GM12891 (cell line): ENCODE measurements at places on chromosomes 5 and 9.

GRCh38 chr5:74864823-74865222 lies 1.4 kb downstream of the FAM169A start:
- no peak for DNase-seq

DNA sequence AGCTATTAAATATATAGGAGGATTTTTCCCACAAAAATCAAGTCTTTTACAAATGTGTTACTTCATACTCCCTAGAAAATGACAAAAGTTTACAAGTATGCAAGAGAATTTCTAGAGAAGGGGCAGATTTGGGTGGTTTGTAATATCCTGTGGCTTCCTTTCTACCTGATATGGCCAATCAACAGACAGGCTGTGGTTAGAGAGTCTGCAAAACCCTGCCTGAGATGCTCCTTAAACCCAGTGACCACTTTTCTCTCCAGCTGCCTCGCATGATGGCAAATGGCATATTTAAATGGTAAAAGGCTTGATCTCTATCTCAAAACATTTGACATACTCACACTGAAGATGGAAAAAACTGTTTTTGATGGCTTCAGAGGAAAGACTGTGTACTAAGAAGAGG lies 550.1 kb upstream of the ZNF462 start:
- no peak for DNase-seq

DNA sequence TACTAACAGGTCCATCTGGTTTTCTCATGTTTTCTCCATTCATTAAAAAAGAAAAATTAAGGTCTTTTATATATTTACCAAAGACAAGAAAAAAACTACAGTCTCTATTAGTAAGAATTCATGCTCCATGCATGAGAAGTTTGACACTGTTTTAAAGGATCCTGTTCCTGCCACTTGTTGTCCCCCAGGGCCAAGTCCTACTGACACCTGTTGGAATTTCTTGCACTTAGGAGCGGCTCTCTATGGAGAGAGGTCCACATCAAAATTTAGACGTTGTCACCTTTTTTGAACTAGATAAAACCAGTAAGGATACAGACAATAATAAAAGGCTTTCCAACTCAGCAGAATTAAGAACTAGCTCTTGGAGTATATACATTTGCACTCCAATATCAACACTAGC lies 42.3 kb downstream of the PWWP2A start:
- DNase-seq: no peak

- DNase-seq: no peak
Measured at GRCh38 chr9:126862104-126862761, 1.8 kb downstream of the ZBTB34 start.

GRCh38 chr5:60842871-60843385 lies 1.1 kb downstream of the ELOVL7 start:
- DNase-seq: no peak

- DNase-seq: no peak
Measured at GRCh38 chr9:98943682-98944056, at the start of gene COL15A1. Gene COL15A1, plus strand, starts transcription at chr9:98943907. Its CDS starts 155 bp downstream, at chr9:98944062.

GRCh38 chr5:147920420-147921030 lies 14.2 kb upstream of the C5orf46 start:
- DNase-seq: no peak

- DNase-seq: peak; percentile 37
Measured at GRCh38 chr9:92763721-92764380, 782 bp downstream of the BICD2 start.

DNA sequence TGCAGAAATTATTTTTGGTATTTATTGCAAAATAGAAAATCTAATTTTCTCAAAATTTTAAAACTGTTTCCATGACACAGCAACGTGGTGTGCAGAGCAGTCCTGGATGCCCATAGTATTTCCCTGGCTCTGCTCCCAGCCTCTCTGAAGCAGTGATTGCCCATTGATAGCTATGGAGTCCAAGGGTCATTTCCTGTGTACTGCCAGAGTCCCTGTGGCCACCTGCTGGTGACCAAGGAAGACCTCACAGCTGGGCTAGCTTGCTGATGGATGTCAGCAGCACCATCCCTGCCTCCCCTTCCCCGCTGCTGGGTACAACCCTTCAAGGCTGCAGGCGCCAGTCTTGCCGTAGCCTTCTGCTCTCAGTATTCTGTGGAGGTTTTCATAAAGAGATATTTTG lies 184.1 kb downstream of the DIRAS2 start:
- DNase-seq: no peak

- DNase-seq: no peak
Measured at GRCh38 chr9:137986268-137987099, 108.9 kb downstream of the CACNA1B start.

DNA sequence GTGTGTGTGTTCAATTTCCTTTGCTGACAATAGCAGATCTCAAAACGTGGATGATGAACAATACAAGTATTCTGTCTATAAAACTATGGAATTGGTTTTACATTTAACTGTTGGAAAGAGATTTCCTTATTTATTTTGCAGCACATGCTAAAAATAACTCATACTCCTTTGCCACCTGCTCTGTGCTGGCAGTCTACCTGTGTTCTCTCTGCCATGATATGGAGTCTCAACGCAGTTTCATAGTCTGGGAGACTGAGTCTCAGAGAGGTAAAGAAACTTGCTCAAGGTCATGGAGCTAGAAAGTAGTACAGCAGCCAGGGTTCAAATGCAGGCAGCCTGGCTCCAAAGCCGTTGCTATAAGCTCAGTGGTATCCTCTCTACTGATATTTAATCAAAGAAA lies 466.0 kb upstream of the DAP start:
- DNase-seq: no peak

DNA sequence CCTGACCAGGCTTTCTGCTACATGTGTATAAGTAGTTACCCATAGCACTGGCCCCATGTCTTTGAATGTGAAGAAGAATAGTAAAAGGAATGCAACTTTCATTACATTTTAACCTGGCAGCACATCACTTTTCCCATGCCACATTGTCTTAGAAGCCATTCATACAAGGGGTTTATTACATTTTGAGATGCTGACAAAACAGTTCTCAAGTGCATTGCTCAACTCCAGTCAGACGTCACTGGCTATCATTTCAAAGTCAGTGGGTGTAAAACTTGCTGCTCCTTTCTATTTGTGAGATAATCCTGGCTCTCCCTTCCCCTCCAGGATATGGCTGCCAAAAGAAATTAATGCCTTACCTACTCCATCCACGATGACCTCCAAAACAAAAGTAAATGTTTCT lies 97.0 kb upstream of the VCAN start:
- DNase-seq: no peak

DNA sequence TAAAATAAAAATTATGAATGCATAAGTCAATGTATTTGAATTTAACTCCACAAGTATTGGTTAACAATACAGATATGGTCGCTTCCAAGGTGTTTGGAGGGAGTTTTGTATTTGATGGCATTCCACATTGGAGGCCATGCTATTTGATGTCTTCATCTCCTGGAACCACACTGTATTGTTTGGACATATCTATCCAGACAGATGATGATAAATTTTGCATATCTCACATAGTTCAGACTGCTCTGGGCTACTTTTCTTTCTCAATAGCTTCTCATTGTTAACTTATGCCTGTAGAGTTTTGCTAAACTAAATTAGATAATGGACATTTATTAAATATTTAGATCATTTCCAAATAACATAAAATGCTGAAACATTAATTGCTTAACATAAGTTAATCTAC lies 58.0 kb downstream of the CDKN2A start:
- DNase-seq: no peak

DNA sequence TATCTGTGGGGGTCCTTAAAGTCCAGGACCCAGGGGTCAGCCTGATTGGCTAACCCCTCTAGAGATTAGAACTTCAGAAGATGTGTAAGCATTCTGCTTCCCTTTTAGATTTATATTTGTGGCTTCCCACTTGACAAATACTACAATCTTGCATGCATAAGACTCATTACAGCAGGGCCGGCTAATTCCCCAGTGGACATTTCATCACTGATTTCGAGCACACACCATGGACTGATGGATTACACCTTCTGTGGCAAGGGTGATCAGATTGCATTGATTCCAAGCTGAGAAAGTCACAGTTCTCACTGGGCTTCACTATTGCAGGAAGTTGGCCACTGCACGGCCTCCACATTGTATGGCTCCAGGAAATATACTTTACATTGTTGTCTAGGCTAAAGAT lies 65.8 kb upstream of the DAPK1 start:
- no peak for DNase-seq

DNA sequence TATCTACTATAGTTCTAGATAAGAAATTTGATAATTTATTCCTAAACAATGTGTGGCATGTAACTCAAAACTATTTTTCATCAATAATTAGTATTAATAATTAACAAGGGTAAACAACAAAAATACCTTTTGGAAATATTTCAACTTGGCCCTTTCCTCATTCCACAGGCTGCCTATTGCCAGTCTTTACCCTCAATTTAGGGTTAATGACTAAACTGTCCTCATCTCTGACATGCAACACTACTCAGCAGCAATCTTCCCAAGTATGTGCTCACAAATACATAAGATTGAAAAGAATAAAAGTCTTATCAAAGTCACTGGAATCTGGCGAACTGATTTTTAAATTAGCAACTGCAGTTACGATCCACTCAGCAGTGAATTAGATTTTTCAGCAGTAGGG lies 153.6 kb downstream of the GLIS3 start:
- no peak for DNase-seq

DNA sequence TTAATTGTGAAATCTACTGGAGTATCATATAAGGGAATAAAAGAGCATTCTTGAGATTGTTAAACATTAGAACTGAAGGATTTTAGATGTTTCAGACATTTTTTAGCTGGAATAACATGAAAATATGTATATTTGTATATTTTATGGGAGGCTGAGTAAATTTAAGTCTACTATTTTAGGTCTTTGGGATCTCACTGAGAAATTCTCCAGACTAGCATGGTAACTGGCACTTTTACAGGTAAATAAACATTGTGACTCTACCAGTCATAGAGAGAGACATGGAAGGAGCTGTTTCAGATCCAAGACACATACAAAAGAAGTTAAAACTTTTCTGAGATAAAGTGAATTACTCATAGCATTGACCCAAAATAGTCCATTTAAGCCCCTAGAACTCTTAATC lies 59.4 kb downstream of the NDUFAF2 start:
- no peak for DNase-seq

- DNase-seq: no peak
Measured at GRCh38 chr5:168317096-168317520, 25.7 kb downstream of the WWC1 start.

DNA sequence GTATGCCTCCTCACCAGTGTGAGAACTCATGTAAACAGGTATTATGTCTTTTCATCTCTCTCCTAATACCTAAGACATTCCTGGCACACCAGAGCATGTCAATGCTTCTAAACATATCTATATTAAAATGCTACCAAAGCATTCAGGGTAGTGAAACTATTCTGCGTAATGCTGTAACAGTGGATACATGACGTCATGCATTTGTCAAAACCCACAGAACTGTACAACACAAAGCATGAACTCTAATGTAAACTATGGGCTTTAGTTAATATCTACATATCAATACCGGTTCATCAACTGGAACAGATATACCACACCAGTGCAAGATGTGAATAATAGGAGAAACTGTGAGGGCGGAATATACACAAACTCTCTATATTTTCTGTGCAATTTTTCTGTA lies 72.2 kb upstream of the GABRP start:
- DNase-seq: no peak

- no peak for DNase-seq
Measured at GRCh38 chr5:173762930-173763329, 125.2 kb upstream of the CPEB4 start.

GRCh38 chr9:134461426-134461982 lies 135.2 kb downstream of the RXRA start:
- DNase-seq: no peak

DNA sequence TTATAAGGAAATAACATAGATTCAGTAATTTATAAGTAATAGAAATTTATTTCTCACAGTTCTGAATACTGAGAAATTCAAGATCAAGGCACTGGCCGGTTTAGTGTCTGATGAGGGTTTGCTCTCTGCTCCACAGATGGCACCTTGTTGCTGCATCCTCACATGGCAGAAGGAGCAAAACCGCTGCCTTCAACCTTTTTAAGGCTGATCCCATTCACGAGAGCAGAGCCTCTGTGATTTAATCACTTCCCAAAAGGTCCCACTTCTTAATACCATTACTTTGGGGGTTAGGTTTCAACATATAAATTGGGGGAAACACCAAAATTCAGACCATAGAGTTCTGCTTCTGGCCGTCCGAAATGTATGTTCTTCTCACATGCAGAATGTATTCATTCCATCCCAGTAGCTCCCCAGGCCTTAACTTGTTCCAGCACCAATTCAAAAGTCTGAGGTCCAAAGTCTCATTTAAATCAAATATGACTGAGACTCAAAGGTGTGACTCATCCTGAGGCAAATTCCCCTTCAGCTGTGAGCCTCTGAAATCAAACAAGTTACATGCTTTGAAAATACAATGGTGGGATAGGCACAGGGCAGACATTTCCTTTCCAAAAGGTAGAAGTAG lies 30.6 kb downstream of the BAAT start:
- DNase-seq: no peak

- DNase-seq: no peak
Measured at GRCh38 chr5:57219386-57219785, 45.5 kb downstream of the GPBP1 start.

GRCh38 chr5:168165977-168166376 lies 125.5 kb upstream of the WWC1 start:
- no peak for DNase-seq

- DNase-seq: no peak
Measured at GRCh38 chr9:21367957-21368356, at the start of gene IFNA13. Gene IFNA13, minus strand, starts transcription at chr9:21368057. Its CDS starts 47 bp downstream, at chr9:21368010.

DNA sequence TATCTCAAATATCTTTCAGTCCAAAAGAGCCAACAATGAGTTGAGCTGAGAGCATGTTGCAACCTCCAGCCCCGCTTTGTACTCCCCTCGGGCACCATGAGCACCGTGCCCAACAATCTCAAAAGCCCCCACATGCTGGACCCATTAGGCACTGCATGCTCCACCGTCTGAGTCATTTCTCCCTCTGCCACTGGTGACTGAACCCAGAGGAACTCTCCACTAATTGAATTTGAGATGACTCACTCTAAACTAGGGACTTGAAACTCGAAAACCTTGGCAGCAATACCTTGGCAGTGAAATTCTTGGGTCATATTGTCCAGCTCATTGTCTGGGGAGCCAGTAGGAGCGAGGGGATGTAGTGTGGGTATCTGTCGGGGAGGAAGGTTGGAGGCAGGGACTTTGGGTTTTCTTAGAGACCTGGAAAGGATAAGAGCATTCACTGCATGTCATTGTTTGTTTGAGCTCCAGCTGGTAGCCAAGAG lies 49.9 kb upstream of the SLIT3 start:
- no peak for DNase-seq

GRCh38 chr5:119582987-119583386 lies 46.4 kb upstream of the FAM170A start:
- DNase-seq: no peak

DNA sequence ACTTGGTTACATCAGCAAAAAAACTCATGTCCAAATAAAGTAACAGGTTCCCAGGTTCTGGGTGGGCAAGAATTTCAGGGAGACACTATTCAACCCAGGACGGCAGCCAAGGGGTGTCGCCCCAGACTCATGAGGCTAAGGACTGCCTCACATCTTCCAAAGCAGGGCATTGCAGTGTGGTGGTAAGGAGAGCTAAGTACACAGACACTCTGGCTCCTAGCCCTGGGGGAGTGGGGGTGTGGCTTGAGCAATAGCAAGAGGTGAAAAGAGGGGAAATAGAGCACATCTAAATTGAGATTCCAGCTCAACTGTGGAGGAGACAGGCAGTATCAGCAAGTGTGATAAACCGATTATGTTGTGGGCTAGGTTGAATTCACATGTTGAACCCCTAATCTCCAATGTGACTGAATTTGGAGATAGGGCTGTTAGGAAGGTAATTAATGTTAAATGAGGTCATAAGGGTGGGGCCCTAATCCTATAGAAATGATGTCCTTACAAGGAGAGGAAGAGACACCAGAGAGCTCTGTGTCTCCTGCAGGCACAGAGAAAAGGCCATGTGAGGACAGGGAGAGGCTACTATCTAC lies 49.9 kb upstream of the MARCHF11 start:
- DNase-seq: no peak
